ENCODE measurements at places on chromosomes 3 and 15.

DNA sequence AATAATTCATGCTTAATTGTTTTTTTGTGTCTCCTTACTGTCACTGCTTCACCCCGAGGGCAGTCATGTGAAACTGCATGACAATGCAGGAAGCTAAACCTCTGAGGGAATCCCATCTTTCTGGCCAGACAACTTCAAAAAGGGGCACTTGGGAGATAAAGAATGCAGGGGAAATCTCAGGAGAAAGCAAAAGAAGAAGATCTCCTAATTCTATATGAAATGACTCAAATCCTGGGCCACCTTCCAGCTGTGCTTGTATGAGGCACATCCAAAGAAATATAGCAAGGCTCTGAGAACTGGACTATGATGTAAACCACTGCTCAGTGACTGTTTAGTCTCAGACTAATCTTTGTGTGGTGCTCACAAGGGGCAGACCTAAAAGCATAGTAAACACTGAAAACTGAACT is 22.6 kb upstream of the UMPS start:
- peak; percentile 61 for DNase-seq

DNA sequence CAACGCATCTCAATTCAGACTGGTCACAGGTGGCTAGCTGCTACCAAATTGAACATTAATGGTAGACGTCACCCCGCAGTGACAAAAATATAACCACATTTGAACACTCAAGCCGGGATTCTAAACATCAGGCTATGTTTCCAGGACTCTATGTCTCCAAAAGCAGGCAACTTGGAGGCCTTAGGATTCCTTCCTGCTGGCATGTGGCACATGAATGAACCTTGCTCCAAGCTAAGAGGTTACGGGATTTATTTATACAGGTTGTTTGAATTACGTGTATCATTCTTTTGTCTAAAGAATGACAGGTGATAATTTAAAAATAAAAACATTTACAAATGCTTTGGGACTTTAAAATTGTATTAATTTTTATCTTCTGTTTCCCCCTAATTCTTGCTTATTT is 864.4 kb upstream of the CFAP20DC start:
- DNase-seq, result no peak

- DNase-seq, result no peak
Measured at GRCh38 chr15:56613811-56614210, 119.5 kb downstream of the ZNF280D start.

DNA sequence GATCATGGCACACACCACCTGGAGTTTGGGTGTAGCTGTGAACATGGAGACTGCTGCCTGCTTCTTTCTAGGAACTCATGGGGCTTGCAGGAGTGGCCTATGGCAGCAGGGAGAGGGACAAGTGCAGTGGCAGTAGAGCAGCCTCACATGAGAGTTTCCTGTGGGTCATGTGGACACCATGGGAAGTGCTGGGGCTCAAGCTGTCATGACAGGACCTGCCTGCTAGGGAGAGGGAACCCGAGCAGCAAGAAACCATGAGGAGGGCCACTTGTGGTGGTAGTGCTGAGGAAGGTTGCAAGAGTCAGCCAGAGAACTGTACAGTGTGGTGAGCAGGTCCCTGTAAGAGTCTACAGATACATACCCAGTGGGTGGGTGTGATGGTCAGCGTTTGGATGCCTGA is 73.8 kb upstream of the MRPS22 start:
- DNase-seq, result no peak

- peak; percentile 80 for DNase-seq
Measured at GRCh38 chr3:25372167-25372566, 55.9 kb upstream of the RARB start.

- DNase-seq, result no peak
Measured at GRCh38 chr3:72099326-72100079, 314.6 kb upstream of the PROK2 start.

DNA sequence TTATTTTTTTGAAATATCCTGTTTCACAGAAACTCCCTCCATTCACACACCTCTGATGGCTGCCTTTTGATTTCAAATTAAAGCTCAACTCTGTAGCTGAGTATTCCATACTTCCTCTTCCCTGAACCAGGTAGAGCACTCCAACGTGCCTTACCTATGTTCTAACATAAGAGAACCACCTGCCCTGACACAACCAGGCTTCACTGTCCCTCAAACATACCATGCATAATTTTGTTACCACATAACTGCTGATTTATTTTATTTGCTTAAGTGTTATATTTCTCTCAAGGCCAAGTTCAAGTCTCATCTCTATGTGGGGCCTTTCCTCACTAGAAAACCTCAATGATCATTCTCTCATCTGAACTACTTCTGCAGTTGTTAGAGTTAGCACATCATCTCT is 209.7 kb downstream of the P3H2 start:
- DNase-seq, result no peak

DNA sequence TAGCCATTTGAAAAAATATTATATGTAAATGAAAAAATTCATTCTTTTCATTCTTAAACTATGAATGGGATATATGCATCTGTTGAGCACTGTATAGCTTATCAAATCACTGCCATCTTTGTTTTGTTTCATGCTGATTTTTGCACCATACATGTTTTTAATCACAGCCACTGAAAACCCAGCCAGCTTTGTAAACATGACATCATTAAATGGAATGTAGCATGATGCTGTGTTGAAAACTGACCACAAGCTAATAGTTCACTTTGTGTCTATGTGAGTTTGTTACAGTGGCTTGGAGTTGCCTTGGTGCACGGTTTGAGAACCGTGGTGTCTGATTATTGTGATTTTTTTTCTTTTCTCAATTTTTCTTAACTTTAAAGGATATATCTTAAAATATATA is 75.7 kb downstream of the GMPS start:
- DNase-seq, result peak; percentile 86

- peak; percentile 96 for DNase-seq
Measured at GRCh38 chr3:53773611-53774368, 72.4 kb downstream of the CHDH start.

GRCh38 chr3:99967796-99968195 is 146.5 kb downstream of the FILIP1L start:
- peak; percentile 62 for DNase-seq

GRCh38 chr3:30662836-30663235 is 56.4 kb downstream of the TGFBR2 start:
- DNase-seq, result no peak

- no peak for DNase-seq
Measured at GRCh38 chr3:177831361-177831760, 634.1 kb upstream of the TBL1XR1 start.

DNA sequence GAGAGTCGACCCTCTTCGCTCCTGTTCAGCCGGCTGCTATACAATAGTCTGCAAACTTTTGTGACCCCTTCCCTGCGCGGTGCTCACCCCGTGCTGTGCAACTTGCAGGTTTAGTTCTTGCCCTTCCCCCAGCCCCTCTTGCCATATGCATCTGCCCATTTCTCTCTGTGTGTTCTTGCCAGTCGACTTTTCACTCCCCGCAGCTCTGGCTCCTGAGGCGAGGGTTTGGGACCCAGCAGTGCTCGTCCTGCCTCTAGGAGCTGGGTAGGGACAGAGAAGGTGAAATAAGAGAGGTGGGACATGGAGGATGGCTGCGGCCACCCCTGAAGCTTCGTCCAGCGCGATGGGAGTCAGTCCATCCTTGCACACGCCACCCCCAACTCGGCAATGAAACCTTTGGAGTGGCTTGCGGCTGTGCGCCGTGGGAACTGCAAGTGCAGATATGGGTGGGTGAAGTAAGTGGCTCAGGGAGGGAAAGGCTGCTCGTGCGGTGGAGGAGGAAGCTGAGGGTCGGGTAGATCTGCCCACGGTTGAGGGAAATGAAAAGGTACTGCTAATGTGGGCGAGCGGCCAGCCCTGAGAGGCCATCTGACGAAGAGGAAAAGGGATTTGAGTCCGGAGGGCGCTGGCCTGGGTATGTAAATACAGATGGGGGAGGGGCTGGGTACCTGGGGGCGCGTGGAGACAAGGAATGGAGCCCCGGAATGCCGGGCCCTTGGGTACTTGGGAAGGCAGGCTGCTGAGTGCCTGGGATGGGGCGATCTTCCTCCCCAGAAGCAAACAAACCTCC is 1.0 kb downstream of the LRRC3B start:
- no peak for DNase-seq

DNA sequence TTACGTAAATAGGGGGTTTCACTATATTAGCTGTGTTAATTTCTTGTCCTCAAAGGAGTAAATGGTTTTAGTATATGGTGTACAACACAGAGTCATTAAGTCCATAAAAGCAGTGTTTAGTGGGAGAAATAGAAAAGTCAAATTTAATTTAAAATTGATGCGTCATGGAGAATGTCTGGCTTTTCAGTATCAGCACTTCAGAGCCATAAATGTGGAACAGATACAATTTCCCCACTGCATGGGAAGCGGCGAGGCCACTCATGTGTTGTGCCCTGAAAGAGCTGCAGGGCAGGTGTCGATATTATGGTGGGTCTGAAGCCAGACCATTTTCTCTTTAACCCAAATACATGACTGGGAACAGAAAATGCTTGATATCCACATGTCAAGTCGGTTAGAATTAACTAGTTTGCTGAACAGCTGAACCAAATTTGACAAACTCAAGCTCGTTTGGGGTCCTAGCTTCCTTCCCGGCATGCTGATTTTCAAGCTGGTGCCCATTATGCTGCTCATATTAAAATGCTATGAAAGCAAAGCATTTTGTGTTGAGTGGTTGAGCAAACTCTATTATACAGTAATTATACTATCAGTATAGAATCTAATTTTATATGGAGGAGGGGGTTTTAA is 364.6 kb upstream of the TBL1XR1 start:
- DNase-seq, result no peak

- peak; percentile 97 for DNase-seq
Measured at GRCh38 chr3:136343873-136344555, 93.9 kb downstream of the PCCB start.

DNA sequence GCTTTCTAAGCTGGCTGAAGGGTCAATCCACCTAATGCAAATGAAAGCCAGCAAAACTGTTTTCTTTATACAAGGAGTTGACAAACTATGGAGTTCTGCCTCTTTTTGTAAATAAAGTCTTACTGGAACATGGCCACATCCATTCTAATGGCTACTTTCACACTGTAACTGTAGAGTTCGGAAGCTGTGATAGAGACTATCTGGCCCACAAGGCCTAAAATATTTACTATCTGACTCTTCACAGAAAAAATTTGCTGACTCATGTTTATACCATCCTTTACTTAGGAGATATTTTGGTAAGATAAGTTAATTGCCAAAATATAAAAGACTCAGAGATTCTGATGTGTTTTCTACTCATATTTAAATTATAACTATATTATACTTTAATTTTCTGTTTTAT is 93.7 kb upstream of the GK5 start:
- DNase-seq, result peak; percentile 72

GRCh38 chr3:43629741-43630140 is 7.9 kb upstream of the ANO10 start:
- DNase-seq, result no peak

- peak; percentile 70 for DNase-seq
Measured at GRCh38 chr3:120173056-120173675, 78.9 kb upstream of the GSK3B start.

DNA sequence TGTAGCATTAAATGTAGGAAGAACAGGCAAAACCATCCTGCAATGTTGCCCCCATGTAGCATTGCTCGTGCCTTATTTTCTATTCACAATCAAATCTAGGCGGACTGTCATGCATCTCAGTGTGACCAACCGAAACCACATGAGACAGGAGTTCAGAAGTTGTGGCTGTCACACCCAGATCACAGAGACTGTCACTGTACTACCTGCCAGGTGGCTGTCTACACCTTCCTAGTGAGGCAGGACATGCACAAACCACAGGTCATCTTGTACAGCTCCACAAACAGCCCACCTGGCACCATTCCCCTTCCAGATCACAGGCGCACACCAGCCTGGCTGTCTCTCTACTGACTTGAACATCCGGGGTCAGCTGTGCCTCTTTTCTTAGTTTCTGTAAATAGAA is 392.8 kb downstream of the OCA2 start:
- DNase-seq, result no peak

DNA sequence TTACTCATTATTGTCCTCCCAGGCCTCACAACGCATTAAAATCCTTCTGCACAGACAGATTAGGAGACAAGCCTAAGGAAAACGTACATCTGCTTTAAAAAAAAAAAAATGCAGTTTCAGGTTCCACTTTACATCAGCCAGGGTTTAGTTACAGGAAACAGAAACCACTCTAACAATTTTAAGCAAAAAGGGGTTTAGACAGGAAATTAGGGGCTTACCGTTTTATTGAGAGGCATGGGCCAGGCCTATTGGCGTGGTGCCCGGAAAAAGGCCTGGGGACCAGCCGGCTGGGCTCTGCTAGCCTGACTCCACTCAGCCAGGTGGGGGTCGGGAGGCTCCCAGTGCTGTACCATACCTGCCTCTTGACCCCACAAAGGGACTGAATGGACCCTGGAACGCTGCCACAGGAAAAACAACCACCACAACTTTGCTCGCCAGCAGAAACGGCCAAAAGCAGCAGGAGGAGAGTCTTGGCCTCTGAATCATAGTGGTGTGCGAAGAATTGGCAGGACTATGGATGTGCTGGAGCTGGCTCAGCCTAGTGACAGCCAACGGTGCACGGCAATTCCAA is 124.3 kb downstream of the CHSY1 start:
- DNase-seq, result peak; percentile 96

DNA sequence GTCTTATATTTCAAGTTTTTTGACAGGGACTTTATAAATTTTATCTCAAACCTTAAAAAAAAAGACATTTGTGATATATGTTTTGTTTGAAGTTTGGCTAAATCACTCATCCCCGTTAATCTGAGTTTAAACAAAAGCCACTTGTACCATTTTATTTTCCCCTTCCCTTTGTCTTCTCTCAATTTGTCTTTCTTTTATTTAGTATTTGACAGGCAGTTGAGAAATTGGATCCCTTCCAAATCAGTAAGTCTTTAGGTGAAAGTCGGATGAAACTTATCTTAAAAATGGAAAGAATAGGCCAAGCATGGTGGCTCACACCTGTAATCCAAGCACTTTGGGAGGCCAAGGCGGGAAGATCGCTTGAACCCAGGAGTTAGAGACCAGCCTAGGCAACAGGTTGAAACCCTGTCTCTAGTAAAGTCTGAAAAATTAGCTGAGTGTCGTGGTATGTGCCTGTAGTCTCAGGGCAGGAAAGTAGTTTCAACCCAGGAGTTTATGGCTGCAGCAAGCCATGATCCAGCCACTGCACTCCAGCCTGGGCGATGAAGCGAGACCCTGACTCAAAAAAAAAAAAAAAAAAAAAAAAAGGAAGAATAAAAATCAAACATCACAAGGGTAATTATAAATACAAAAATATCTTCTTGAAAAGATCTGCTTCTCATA is 394.6 kb upstream of the TPM1 start:
- DNase-seq, result no peak

- peak; percentile 71 for DNase-seq
Measured at GRCh38 chr3:10160346-10160745, 4.4 kb upstream of the IRAK2 start.

GRCh38 chr3:40976241-40976640 is 223.1 kb upstream of the CTNNB1 start:
- DNase-seq, result no peak

GRCh38 chr15:94327356-94327936 is 96.1 kb downstream of the MCTP2 start:
- DNase-seq, result peak; percentile 45

DNA sequence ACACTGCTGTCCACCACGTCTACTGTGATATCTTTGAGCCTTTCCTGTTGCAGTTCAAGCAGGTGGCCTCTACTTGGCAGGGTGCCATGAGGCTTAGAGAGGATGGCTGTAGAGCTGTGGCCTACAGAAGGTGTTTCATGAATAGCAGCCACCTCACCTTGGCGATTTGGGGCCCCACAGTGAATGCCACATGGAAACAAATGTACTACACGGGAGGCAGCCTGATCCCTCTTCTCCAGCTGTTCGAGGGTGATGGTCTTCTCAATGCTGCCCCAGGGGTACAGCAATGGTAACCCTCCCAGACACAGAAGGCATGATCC is 70.7 kb downstream of the FAM43A start:
- DNase-seq, result no peak
